Stimulated activated CD8-positive, alpha-beta memory T cell treated with anti-CD3 and anti-CD28 coated beads, Interleukin-7, amount 100 ng/mL, for 1 hour (primary cell): ENCODE measurements at places on chromosomes 2 and 18.

GRCh38 chr2:177649568-177650518 is 257.3 kb downstream of the AGPS start:
- no peak for DNase-seq

DNA sequence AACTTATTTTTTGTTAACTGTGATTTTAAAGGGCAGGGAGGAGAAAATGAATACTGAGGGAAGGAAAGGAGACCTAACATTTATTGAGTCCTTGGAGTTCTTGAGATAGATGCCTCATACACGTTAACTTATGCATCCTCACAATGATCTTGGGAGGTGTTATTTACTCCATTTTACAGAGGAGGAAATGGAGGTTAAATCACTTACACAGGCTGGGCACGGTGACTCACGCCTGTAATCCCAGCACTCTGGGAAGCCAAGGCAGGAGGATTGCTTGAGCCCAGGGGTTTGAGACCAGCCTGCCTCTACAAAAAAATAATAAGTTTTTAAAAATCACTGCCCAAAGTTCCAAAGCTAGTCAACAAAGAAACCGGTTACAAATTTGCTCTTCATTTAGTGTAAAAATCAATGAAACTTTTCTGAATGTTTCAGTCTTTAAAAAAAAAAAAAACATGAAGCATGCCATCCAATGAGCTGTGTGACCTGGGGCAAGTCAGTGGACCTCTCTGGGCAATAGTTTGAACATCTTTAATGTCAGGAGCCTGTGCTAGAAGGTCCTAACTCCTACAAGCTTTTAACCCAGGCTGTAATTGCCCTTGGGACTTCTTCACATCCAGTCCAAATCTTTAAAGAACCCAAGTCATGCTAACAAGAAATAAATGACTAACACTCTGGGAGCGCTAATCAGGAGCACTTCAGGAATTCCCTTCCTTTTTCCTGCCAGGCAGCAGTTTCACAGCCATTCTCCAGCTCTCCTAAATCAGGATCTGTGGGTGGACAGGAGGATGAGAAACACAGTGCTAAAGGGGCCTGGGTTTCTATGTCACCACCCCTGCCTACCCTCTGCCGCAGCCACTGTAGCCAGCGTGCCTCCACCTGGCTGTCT is 176.4 kb downstream of the TMEM247 start:
- no peak for DNase-seq

GRCh38 chr2:67773851-67774250 is 289.0 kb downstream of the C1D start:
- DNase-seq: no peak

GRCh38 chr2:57892920-57893319 is 153.7 kb upstream of the VRK2 start:
- no peak for DNase-seq

GRCh38 chr2:186195696-186196095 is 290.4 kb upstream of the ZC3H15 start:
- no peak for DNase-seq

- no peak for DNase-seq
Observed at GRCh38 chr2:57937456-57937855, 109.2 kb upstream of the VRK2 start.

DNA sequence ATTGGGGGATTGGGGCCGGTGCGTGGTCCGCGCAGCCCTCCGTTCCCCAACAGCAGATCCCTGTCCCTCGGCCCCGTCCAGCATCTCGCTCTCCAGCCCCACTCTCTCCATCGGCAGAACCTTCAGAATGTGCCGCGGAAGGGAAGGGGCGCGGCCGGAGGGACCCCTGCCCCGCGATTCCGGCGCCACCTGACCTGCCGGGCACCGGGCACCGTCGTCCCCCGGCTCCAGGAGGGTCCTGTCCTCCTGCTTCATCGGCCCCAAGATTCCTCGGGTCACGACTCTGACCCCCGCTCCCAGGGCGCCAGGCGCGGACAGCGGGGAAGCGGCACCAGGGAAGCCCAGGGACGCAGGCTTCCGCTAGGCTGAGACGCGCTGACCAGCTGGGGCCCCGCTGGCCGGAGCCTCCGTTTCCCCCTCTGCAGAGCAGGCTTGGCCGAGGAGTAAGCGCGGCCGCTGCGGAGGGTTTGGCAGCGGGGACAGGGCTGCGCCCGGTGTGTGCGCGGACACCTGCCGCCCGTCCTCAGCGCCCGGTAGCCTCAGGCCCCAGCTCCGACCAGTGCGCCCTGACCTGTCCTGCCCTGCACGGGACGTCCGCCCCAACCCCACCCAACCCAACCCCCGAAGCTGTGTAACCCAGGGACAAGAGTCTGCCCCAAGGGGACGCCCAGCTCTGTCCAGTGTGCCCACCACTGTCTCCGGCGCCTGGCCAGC is 16.8 kb upstream of the BOK start:
- no peak for DNase-seq

DNA sequence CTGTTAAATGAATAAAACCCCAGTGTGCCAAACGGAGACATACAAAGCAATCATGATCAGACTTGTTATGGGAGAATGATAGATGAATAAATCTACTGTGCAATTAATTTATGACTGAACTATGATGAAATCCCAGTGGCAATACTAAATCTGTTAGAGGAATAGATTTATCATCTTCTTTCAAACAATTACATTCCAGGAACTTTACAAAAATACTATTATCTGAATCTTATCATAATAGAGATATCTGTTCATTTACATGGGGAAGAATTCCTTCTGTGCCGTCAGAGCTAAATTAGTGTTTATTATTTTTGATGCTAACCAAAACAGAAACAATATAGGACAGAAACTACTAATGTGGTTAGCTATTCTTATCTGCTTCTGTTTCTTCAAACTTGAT is 208.5 kb downstream of the CAMKMT start:
- DNase-seq: no peak

DNA sequence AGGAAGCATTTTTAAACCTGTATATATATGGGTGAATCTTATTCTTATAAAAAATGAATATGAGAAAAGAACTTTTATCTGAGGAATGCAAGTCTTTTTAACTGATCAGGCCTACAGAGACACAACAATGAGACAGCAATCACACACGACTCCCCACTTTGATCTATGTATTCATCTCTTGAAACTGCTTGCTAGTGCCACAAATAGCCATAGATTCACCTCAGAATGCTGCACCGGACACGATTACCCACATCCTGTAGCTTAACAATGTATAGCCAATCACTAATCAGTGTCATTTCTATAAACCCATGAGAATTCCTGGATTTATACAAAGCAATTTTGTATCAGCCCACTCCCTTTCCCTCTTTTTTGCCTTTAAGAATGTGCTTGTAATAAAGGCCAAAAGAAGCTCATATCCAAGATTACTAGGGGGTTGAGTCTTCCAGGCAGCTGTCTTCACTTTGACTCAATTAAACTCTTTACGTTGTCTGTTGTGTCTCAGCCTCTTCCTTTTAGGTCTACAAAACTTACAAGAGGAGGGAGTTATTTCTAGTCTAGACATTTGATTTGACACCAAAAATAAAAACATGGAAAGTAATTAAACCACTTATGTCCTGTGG is 94.9 kb downstream of the MBD2 start:
- no peak for DNase-seq

DNA sequence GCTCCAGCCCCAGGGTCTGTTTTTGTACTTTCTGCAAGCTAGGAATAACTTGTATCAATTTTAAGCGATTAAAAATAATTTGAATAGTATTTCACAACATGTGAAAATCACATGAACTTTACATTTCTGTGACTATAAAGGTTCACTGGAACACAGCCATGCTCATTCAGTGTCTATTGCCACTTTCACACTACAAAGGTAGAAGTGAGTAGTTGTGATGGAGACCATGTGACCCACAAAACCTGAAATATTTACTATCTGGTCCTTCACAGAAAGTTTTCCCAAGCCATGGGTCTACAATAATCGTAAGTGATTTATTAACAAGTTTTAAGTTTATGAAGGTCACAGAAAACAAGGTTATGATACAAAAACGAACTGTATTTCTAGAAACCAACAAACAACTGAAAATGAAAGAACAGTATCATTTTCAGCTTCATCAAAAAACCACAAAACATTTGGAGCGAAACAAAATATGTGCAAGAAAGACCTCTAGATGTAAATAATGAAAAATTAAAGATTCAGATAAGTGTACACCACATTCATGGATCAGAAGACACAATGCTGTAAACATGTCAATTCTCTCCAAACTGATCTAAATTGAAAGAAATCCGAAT is 68.9 kb upstream of the DNER start:
- DNase-seq: no peak

- DNase-seq: no peak
Observed at GRCh38 chr2:219228911-219229304, 528 bp downstream of the ATG9A start.

DNA sequence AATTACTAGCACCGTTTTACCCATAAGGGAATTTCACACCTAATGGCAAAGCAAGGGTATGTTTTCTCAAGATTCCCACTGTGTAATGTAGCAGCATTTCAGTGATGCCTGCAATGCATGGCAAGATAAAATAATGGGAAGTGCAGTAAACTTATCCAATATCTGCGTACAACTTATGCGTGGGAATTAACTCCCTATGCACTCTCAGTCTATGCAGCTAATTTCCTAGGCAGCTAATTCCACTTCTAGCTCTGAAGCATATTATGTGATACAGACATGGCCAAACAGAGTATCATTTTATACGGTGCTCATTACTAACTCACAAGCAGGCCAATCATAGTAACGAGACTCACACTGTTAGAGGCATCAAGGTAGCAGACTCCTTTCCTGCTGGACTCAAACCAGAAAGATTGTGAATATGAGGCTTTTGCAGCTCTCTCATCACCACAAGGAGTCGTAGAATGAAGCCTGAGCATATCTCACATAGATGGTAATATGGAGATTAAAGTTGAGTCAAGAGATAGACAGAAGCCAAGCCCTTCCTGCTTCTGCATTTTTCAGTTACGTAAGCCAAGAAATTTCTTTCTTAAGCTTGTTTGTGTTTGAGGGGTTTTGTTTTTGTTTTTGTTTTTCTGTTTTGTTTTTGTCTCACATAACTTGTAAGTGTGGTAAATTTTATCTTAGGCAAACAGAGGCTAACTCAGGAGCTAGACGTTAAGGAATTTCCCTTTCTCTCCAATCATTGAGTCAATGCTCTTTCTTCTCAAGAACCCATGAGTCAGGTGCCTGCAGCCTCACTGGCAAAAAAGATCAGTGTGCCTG is 34.8 kb upstream of the ITGAV start:
- no peak for DNase-seq

DNA sequence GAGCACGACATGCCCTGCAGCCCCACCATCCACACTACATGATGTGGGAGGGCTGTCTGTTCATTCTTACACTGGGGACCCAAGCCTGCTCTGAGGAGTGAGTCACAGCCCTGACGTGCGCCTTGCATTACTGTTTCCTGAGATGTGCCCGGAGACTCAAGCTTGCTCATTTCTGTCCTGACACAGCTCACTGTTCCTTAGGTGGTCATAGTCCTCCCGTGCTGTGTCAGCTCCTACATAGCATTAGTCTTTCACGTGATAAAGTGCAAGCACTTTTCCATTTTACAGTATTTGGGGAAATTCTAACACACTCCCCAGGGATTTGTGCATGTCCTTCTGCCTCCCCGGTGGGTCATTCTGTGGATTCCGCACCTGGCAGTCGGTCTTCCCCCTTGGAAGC is 46.2 kb upstream of the TRIM43B start:
- no peak for DNase-seq

DNA sequence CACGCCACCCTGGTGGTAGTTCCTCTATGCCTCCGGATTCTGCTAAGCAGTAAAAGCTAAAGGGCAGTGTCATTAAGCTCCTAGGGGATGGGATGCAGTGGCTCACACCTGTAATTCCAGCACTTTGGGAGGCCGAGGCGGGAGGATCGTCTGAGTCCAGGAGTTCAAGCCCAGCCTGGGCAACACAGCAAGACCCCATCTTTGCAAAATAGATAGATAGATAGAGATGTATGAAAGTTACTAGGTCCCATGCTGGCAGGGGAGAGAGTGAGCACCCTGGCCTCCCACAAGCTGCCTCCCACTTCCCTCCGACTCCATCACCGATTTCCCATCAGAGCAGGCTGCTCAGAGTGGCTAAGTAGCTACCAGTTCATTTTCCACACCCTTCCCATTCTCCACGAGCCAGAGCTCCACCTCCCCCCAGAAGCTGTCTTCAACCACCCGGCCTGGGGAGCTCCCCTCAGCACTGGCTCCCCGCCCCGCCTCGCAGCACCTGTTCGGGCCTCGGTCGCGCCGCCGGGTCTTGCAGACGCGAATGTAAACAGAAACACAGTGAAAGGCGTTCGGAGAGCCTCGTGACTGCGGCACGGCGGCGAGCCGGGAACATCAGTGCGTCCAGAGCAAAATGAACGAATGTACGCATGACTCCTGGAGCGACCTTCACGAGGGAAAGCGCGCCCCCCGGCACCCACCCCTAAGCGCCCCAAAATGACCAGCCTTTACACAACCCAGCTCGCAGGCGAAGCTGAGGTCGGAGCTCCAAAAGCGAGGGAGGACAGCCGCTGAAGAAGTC is 598 bp upstream of the CEP68 start:
- DNase-seq: no peak

GRCh38 chr2:33208400-33208799 is 261.6 kb downstream of the LTBP1 start:
- DNase-seq: no peak

DNA sequence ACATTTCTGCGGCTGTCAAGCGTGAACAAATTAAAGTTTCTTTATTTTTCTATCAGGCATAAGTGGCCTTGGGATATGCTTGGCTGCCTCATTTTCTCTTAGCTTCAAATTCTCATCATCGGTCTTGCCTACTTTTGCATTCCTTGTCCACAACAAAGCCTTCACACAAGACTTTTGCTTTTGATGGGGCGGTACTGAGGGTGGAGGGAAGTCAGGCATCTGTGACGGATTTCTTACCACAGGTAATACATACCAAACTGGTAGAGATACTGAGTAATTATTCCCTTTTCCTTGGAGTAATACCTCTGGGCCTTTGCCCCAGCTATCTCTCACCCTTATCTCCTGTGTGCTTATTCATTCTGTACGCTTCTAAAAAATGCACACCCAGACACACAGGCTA is 468.3 kb upstream of the RGPD4 start:
- DNase-seq: no peak

- DNase-seq: no peak
Observed at GRCh38 chr18:78073275-78073674, 823.6 kb downstream of the GALR1 start.

DNA sequence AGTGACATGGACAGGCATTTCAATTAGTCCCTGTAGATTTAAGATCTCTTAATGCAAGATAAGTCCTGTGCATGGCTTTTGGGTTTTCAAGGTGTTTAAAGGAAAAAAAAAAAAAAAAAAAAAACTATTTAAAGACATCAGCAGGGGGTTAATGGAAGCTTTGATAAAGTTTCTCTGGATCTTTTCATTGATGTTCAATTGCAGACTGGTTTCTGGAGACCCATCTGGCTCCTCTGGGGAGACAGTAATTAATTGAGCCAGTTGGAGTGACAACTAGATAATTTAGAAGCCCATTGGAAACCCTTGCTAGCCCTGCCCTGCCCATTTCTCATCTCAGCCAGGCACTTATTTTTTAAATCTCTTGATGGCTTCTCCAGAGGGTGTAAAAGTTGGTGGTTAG is 98.7 kb downstream of the EPHA4 start:
- no peak for DNase-seq

GRCh38 chr18:5237083-5237722 is 40.1 kb upstream of the AKAIN1 start:
- peak; percentile 0 for DNase-seq

GRCh38 chr2:38665854-38666555 is at the start of gene GALM:
Gene GALM, plus strand, starts transcription at chr2:38666114. Its CDS starts 48 bp downstream, at chr2:38666162.
- no peak for DNase-seq
